ENCODE measurements at places on chromosomes 3 and 15.

- DNase-seq: no peak
Measured at GRCh38 chr15:91861223-91861622, 7.7 kb downstream of the SLCO3A1 start.

GRCh38 chr3:10933021-10933420 is 59.5 kb upstream of the SLC6A1 start:
- DNase-seq: no peak

DNA sequence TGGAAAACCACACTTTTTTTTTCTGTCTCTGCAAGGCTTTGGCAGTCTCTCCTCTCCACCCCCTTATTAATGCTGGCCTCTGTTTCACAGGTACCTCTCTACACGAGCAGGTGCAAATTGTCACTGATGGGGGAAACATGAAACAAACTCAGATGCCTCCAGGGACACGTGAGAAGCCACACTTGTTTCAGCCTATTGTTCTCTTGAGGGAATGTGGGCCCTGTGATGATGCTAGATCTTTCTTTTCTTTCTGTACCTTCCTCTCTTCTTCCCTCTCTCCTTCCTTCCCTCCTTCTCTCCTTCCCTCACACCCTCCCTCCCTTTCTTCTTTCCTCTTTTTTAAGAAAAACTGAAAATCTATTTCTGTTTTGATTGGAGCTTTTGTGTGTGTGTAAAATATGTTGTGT is 5.7 kb upstream of the BLM start:
- DNase-seq: no peak

DNA sequence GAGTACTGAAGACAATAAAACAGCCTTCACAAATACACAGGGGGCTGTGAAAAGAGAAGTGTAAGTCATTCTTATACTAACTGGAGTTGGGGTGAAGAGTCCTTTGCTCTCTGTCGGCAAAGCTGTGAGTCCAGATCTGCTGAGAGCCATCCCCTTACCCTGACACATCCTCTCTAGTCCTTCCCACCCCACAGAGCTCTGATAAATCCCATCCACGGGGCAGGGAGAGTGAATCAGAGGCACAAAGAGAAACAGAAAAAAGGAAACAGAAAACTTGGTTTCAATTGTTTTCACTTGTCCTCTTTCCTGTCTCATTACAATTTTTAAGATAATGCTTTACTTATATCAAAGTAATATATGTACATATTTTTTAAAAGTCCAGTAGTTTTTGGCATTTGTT is 18.2 kb upstream of the ZNF639 start:
- no peak for DNase-seq

DNA sequence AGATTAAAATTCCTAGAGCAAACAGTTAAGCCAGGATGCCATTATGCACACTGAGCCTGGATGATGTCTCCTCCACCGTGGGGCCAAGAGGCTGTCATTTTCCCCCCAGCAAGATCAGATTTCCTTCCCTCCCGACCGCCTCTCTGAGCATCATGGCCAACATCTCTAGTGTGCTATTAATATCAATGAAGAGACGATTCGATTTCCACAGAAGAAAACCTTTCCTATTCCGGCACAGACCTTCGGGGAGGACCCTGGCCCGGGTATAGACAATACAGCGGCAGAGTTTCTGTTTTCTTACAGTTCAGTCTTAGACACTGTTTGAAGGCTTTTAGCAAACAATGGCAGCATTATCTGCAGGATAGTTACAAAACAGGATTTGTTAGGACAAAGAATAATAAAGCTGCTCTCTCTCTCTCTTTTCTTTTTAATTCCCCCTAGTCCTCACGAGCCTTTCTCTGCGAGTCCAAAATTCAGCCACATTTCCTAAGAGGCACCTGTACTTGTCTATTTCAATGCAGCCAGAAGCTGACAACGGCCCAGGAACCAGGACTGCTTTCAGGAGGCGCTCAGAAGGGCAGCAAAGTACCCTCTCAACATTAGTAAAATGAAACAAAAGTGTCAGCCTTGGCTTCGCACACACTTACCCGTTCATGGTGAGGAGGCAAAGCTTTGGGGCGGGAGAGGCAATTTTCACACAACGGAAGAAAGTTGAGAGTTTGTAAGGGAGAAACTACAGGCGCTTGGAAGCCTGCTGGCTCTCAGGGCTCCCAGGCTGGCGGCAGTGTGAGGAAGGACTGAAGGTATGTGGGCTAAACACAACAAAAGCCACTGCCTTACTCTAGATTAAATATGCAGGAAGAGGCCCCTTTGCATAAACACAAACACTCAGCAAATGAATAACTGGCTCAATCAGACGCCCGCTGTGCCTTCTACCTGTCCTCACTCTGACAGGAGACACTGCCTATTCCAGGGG is 278.0 kb downstream of the FOXP1 start:
- no peak for DNase-seq

DNA sequence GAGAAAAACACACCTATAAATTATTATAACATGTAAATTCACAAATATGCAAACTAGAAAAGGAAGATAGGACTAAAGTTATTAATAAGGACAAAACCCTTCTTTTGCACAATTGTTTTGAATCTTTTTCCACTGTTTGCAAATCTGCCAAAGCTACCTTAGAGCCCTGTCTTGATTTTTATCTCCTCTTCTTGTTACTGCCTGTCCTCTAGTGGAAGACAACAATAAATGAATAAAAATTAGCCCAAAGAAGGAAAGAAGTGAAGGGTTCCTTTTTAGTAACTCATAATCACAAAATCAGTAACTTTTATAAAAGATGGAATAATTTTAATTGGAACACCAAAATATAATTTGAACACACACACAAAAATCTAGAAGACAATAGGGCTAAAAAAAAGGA is 2.7 kb downstream of the CD200R1 start:
- no peak for DNase-seq

DNA sequence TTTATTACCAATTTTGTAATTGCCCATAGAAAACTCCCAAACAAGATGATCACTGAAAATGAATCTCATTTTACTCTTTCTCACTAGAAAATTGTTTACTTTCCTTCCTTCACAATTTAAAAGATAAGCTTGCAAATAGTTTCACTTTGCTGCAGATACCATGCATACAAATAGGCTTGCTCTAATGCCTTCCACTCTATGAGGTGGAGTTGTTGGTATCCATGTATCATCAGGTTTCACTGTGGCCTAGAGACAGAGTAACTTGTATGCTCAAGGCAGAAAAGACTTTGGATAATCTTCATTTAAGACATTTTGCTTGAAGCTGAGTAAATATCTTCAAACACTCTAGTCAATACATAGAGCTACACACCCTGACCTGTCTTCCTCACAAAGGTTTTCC is 60.8 kb downstream of the RYK start:
- DNase-seq: no peak

- DNase-seq: no peak
Measured at GRCh38 chr15:58148633-58149445, 10.7 kb downstream of the AQP9 start.

Data from stimulated activated CD4-positive, alpha-beta T cell treated with anti-CD3 and anti-CD28 coated beads, Interleukin-4, amount 100 ng/mL, for 48 hours (primary cell).